ENCODE measurements at places on chromosomes 1 and 21.

- DNase-seq = peak; percentile 51
Observed at GRCh38 chr1:89633800-89634625, 1.1 kb downstream of the LRRC8C start.

DNA sequence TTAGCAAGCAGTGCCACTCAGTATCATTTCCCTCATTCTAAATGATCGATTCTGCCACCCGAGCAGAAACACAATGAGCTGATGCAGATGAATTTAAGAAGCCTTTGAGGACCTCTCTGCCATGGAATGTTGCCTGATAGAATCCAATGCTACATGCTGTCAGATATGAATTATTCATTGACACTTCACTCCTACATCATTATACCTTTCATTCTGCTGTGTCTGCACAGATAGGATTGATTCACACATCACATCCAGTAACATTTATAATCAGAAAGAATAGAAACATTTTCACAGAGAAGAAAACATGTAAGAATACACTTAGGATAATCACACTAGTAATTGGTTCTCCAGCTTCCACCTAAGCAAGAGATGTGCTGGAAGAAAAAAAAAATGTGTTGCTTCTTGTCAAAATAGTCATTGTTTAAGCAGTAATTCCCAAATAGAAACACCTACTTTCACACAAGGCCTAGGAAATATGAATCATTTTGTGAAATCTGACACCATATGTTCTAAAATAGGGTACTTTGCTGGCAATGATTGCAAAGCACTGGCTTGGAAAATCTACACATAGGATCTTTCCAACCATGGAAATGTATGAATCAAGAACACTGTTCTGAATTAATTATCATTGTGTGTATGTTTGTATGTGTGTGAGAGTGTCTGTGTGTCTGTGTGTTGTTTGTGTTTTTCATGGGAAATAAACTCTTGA, 110.1 kb downstream of the GRIK1 start:
- peak; percentile 25 for DNase-seq

DNA sequence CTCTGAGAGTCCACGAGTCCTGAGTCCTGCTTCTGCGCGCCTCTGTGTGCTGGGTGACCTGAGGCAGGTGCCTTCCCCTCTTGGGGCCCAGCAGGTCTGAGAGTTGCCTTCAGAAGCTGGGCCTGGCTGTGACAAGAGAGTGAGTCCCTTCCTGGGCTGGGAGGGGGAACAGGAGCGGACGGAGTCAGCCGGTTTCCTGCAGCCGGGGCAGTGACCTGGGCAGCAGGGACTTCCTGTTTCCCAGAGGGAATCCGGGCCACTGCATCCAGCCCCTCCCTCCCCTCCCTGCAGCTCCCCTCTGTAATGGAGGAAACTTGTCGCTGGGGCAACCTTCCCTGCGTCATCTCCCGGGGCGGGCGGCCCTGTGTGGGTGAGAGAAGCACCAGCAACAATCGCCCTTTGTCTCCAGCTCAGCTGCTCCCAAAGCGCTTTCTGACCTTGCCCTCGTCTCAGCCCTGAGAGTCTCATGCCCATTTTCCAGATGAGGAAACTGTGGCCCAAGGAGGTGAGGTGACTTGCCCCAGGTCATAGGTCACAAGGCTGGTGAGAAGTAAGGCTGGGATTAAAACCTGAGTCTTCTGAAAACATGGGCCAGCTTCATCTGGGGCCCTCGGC, 61.1 kb downstream of the SDC3 start:
- peak; percentile 72 for DNase-seq

DNA sequence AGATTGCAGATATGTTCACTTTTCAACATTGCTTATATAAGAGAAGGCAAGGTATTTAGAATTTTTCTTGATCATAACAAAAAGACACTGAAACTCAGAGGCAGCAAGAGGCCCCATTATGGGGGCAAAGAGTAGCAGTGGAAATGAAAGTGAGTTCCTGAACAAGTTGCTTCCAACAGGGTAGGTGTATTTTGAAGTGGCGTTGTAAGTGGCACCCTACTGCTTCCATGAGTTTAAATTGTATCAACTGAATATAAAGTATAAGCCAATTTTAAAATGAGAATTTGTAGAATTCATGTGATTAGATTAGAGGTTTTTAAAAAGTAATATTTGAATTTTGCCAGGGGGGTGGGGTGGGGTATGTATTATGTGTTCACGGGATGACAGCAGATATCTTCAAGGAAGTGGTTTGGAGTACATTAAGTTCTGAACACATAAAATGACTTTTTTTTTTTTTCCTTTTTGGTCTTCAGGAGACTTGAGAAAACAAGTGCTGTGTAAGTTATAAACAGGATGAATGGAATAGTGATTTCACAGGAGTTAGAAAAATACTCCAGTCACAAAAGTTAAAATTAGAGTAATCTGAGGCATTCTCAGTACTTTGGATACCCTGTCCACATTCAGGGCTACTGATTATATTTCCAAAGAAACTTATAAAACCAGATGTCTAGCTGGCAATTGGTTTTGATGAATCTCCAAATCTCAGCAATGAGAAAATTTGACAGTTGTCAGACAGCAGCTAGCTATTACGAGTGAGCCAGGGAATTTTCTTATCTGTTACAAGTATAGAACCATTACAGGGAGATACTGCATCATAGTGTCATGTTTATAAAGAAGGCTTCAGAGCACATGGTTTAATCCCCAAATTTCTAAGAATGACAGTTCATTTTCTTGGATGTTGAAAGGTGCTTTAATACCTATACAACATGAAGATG, 182.0 kb downstream of the ST6GALNAC3 start:
- DNase-seq = no peak

DNA sequence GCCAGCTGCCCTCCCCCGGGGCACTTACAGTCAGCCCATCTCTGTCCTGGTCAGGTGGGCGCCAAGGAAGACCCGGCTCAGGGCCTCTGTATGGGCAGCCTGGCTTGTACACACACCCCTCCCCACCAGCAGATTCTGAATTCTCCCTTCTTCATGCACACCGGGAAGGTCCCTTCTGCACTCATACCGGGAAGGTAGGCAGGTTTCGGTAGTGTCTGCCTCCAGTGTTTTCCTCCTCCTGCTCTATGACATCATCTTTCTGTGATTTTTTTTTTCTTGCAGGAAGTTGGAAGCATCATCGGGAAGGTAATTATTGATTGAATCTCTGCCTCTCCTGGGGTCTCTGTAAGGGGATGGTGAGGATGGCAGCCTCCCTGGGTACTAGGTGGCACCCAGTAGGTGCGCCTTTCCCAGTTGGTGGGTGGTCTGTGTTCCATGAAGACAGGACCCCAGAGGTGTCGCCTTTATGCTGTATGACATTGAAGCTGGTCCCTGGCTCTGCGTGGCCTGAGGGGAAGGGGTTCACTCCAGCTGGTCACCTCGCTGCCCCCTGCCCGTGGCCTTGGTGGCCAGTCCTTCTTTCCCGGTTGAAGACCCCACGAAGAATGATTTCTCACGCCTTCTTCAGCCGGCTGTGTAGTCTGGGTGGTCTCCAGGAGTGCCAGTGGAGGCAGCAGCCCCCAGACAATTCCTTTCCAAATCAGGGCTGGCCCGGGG, 82.1 kb upstream of the COL6A1 start:
- DNase-seq = no peak
